ENCODE measurements at places on chromosomes 3 and 15.

DNA sequence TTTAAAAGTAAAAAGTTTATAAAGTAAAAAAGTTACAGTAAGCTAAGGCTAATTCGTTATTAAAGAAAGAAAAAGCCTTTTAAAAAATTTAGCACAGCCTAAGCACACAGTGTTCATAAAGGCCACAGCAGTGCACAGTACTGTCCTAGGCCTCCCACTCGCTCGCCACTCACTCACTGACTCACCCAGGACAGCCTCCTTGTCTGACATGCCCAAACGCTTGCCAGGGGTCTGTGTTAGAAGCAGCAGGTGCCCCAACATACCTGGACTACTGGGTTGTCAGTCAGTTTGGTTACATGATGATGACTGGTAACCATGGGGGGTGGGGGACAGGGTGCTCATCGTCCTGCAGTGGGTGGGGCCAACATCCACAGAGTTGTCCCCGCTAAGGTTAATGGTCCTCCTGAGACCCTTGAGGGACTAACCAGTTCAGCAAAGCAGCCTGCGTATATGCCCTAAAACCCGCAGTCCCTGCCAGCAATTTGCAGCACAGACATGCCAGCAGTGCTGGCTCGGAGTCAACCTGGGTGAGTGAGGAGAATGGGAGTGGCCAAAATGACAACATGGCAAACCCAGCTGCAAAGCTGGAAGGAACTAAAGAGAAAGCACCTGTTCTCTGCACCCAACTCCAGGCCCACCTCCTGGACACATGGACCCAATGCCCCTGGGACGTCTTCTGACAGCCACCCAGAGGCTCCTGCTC lies 49.2 kb downstream of the CYFIP1 start:
- DNase-seq: peak; percentile 24

GRCh38 chr3:187039100-187039722 lies 100.1 kb downstream of the RPL39L start:
- no peak for DNase-seq

- peak; percentile 95 for DNase-seq
Observed at GRCh38 chr3:192884777-192885773, 32.6 kb downstream of the MB21D2 start.

GRCh38 chr3:169869484-169870220 lies at the start of gene LRRC31:
Gene LRRC31 (minus strand): TSS chr3:169869935. CDS start chr3:169869807, 128 bp downstream.
- DNase-seq: no peak

DNA sequence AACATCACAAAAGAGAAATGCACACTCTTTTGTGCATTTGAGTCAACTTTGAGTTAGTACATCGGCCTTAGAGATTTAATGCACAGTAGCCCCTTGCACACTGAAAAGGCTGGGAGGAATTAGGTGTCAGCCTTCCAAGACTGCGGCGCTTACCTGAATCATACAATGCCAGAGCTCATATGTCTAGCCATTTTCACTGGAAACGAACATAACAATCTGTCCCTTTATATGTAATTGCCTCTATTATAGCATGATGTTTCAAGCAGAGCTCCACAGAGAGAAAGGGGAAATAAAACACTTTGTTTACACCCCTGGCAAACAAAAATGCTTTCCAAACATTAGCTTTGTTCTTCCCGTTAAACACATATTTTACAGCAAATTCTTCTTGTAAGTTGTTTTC lies 315.7 kb upstream of the SLCO3A1 start:
- no peak for DNase-seq

DNA sequence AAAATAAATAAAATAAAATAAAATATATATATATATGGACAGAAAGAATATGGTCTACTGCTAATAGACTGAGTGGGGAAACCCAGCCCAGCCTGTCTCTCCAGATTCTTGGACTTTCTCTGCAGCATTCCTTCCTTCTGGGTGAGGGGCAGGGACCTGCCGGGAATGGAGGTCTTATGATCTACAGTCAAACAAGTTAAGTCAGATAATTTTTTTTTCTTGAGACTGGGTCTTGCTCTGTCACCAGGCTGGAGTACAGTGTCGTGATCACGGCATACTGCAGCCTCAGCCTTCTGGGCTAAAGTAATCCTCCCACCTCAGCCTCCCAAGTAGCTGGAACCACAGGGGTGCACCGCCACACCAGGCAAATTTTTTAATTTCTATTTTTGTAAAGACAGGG lies 33.5 kb upstream of the ZNF774 start:
- DNase-seq: no peak

GRCh38 chr3:15120986-15121385 lies 22.0 kb upstream of the RBSN start:
- DNase-seq: no peak

- DNase-seq: peak; percentile 65
Observed at GRCh38 chr3:30875505-30875904, 19.0 kb downstream of the GADL1 start.

- no peak for DNase-seq
Observed at GRCh38 chr15:56366211-56366610, 985 bp downstream of the TEX9 start.

DNA sequence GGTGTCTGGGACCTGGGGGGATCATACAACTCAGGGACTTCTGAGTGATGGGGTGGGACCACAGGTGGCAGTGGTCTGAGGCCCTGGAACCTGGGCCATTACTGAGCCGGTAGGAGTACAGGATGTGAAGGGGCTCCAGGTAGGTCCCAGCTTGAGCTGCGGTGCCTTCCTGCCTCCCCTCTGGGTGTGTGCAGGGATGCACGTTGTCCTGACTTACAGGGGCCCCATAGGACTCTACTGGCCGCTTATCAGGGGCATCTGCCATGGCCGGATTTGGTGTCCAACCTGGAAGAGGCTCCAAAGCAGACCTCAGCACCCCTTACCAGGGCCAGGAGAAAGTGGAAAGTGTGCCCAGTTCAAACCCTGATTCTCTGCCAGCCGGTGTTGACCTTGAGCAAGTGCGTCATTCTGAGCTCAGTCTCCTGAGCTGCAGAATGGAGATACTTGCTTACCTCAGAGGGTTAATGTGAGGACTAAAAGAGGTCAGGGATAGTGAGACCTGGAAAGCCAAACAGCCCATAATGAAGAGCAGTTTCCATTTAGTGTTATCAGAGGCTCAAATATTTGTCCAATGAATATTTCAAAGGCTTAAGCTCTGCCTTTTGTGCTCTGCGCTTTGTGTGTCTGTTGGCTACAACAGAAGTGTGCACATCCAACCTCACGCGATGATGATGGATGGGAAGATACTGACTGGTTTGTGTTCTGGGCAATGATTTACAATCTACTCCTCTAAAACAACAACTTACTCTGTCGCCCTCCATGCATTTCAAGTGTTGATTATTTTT lies 35.4 kb upstream of the ESYT3 start:
- DNase-seq: no peak

- DNase-seq: no peak
Observed at GRCh38 chr3:27714146-27714526, 8.0 kb downstream of the EOMES start.

GRCh38 chr3:50536471-50537180 lies 30.9 kb downstream of the C3orf18 start:
- DNase-seq: no peak

GRCh38 chr3:120203016-120203415 lies 82.0 kb downstream of the GPR156 start:
- peak; percentile 91 for DNase-seq

- no peak for DNase-seq
Observed at GRCh38 chr15:63544258-63545026, 40.0 kb downstream of the USP3 start.

GRCh38 chr3:146161663-146162002 lies 649 bp upstream of the PLOD2 start:
- DNase-seq: no peak

DNA sequence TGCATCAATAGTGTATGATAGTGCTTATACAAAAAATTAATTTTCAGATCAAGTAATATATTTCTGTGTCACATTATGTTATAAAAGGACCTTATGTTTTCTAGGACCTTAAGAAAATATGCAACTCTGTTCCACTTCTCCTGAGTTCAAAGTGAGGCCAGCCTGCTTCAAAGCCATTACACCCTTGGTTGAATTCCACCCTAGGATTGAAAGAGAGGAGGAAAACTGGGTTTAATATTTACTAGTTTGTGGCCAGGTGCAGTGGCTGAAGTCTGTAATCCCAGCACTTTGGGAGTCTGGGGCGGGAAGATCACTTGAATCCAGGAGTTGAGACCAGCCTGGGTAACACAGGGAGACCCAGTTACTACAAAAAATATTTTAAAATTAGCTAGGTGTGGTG lies 32.9 kb upstream of the NR1I2 start:
- no peak for DNase-seq

GRCh38 chr15:92079047-92079446 lies 225.5 kb downstream of the SLCO3A1 start:
- DNase-seq: peak; percentile 68

DNA sequence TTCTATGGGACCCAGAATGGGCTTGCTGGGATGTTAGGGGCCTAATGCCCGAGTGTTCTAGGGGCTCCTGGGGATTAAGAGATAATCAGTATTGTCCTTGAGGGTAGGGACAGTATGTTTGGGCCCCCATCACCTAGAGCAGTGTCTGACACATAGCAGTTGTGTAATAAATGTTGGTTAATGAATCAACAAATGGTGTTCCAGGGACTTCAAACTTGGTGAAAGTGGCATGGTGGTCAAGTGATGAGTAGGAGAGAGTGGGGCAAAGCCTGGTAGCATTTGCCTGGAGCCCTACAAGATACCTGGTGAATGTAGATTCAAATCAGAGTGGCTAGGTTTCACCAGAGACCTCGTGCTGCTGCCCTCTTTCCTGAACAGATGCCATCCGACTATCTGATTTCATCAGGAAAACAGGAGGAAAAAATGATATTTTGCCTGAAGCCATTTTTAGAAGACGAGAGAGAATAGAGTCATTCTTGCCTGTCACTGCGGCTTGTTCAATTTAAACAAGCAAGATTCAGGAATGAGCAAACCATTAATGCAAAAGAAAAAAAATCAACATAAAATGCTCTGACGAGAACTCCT lies 117.3 kb downstream of the RPL22L1 start:
- DNase-seq: no peak

DNA sequence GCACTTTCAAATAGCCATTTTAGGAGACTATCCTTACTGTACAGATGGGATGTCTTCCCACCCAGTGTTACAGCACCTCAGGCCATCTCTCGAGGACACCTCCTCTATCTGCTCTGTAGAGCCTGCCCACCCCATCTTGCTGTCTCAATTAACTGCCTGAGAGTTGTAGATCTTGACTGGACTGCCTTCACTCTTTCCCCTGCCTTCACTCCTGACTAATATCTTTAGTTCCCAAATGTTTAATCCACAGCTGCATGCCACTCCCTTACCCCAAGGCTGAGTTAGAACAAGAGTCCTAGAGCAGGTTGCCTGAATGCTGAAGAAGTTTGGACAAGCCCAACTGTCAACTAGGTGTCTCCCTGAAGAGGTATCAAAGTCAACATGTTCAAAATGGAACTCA lies 1.3 kb upstream of the PP2D1 start:
- no peak for DNase-seq

- no peak for DNase-seq
Observed at GRCh38 chr15:100248236-100248635, 93.5 kb downstream of the ADAMTS17 start.

DNA sequence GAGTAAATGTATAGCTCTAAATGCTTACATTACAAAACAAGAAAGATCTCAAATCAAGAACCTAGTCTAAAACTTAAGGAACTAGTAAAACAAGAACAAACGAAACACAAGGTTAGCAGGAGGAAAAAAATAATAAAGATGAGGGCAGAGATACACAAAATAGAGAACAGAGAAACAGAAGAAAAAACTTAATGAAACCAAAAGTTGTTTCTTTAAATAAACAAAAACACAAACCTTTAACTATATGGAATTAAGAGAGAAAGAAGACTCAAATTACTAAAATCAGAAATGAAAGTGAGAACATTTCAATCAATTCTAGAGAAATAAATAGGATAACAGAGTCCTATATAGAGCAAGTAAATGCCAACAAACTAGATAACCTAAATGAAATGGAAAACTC lies 59.6 kb downstream of the DLG1 start:
- DNase-seq: no peak

- no peak for DNase-seq
Observed at GRCh38 chr3:60301142-60301541, 950.1 kb downstream of the FHIT start.

DNA sequence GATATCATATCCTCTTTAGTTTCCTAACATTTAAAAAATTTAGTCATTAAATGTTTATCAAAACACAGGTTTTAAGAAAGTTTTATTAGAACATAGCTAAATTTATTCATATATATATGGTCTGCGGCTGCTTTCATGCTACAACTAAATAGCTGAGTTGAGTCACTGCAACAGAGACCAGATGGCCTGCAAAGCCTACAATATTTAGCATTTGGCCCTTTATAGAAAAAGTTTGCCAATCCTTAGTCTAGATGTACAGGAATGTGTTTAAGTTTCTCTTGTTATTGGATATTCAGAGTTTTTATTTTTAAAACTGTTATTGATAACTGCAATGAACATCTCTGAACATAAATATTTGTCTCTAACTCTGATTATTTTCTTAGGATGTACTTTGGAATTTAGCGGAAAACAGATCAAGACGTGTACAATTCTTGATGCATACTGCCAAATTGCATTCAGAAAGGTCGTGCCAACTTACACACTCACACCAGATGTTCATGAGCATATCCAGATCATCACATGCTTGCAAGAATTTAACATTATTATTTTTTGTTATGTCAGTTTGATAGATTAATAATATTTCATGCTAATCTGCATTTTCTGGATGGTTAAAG lies 157.9 kb downstream of the STAC start:
- DNase-seq: no peak

GRCh38 chr3:97793420-97794019 lies 28.3 kb upstream of the CRYBG3 start:
- DNase-seq: peak; percentile 65

GRCh38 chr3:112654979-112655378 lies 14.0 kb upstream of the CCDC80 start:
- DNase-seq: no peak

- peak; percentile 5 for DNase-seq
Observed at GRCh38 chr3:87127281-87127680, 99.8 kb upstream of the CHMP2B start.

GRCh38 chr3:184827572-184827971 lies 15.6 kb downstream of the VPS8 start:
- DNase-seq: no peak

DNA sequence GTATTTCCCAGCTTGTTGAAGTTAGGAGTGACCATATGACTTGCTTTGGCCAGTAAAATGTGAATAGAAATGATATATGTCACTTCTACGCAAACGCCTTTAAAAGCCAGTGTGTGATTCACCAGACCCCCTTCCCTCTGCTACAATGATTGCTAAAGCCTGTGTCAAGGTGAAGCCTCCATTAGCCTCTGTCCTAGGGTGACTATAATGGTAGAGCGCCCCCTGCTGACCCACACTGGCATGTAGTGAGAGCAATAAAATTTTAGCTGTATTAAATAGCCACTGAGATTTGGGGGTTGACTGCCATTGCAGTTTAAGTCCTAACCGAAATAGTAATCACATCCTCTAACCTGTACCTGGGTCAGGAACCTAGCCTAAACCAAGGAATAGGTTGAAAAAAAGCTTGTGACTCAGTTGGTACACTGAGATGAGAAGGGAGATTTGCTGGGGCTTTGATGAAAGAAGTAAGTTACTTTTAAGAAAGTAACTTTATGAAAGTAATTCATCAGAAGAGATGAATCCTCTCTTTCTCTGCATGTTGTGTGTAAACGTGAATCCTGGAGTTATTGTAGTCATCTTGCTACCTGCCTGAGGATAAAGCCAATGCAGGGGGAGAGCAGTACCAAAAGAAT lies 52.6 kb downstream of the GTF2E1 start:
- peak; percentile 84 for DNase-seq

GRCh38 chr15:63093486-63094205 lies 28.0 kb upstream of the LACTB start:
- DNase-seq: peak; percentile 70

- DNase-seq: no peak
Observed at GRCh38 chr3:13588993-13589392, 40.1 kb downstream of the FBLN2 start.

GRCh38 chr15:50791486-50791885 lies 26.0 kb upstream of the SPPL2A start:
- no peak for DNase-seq
